Hypothalamus (tissue), 51 donors: ENCODE measurements at places on chromosomes 12 and 14.

GRCh38 chr14:60705100-60705499, 19.1 kb downstream of the SIX4 start:
- DNase-seq: no peak

GRCh38 chr12:89966495-89967240, 258.0 kb upstream of the ATP2B1 start:
- DNase-seq: no peak

DNA sequence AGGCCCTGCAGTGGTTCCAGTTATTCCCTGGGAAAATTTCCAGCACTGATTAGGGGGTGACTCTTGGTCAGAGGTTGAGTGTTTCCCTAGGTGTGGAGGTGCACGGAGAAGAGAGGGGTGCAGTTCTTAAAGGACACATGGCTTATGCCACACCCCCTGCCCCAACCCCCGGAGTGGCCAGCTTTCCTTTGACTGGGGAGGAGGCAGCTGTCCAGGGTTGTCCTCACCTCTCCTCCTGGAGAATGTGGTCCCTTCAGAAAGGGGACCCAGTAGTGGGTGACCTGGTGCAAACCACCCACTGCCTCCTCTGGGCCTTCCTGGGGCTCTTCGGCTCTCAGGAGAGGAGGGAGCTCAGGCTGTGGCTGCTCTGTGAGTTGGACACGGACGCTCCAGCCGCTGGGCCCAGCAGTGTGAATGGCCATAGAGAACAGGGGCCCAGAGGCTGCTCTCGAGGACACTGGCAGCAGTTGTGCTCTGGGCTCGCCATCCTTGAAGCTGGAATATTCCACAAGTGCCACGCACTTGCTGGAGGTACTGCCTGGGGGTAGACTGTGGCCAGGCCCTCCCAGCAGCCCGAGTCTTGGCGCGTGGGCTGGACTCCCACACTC, 13.6 kb downstream of the PACS2 start:
- DNase-seq: no peak

DNA sequence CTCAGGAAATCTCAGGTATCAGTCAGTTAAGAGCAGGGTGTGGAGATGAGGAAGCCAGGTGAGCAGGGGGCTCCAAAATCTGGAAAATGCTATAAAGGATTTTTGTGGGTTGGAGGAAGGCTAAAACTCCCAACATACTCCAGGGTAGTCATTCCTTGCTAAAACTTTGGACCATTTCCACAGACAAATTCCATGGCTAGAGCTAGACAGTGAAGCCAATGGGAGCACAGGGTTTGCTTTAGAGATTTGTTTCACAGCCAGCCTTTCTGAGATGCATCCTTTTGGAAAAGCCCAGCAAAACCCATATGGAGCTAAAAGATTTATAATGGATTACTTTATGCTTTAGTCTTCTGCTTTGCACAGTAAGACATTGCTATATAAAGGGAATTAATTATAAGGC, 146.5 kb downstream of the SAMD4A start:
- DNase-seq: no peak

- no peak for DNase-seq
Measured at GRCh38 chr14:64811676-64812075, 68.0 kb downstream of the SPTB start.

GRCh38 chr14:99055816-99056215, 216.2 kb downstream of the BCL11B start:
- DNase-seq: no peak

DNA sequence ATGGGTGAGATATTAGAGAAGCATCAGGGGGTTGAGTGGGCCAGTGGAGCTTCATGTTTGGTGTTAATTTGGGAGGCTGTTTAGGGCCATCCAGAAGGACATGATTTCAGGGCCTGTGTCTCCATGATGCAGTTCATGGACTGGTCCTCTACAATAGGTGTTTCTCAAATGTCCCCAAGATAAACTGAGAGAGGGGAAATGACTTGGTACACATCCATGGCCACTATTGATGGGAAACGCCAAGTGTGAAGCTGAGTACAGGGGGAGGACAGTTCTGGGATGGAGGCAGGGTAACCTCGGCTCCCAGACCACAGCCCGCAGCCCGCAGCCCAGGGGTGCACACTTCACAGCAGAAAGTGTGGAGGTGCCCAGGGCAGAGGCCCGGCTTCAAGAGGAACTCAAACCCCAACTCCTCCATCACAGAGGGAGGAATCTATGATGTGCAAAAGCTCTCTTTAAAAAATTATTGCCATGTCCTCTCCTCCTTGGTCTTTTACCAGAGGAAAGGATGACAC, 33.3 kb downstream of the CACNA2D4 start:
- DNase-seq: no peak

DNA sequence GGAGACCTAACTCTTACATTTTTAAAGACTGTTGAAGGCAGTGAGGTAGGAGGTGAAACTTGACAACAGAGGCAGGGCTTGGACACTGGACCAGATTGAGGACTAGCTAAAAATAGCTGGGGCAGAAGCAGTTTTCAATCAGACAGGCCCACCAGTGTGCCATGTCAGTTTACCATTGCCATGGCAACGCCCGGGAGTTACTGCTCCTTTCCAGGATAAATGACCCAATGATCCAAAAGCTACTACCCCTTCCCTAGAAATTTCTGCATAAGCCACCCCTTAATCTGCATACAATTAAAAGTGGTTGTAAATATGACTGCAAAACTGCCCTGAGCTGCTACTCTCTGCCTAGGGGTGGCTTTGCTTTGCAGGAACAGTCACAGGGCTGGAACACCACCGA, 53.2 kb upstream of the PKP2 start:
- DNase-seq: no peak

GRCh38 chr12:20368114-20368650, at the start of gene PDE3A:
Gene PDE3A (plus strand): TSS chr12:20368537. CDS start chr12:20369285, 748 bp downstream.
- DNase-seq: peak; percentile 25

DNA sequence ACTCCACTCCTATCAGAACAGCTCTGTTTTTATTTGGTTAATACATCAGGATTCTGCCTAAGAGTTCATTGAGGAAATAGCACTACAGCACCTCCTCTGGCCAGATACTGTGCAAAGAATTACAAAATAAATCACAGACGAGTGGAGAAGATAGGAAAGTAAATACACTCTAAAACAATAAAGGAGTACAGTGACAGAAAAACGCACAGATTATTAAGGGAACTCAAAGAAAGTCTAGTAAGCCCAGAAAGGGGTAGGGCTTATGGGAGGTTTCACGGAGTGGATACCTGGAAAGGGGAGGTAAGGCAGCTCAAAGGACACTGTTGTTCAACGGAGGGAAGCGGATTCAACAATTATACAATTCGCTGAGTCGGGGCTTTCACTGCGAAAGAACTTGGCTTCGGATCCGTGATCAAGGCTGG, 5.5 kb downstream of the OR10AD1 start:
- no peak for DNase-seq

DNA sequence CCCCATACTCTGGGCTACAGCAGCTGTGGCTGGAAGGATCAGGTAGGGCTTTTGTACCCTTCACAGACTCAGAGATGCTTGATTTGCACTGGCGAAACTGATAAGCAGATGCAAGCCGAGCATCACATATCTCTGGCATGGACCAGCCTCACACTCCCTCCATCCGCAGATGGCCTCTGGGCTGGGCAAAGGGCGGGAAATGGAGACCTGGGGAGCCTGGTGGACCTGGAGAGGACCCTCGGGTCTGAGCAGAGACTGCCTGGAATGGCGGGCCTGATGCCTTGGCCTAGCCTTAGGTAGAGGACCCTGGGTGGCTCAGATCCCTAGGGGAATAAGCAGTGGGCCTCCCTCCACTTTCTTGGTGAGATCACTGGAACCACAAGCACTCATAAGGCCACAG, 53.2 kb downstream of the GALNT16 start:
- no peak for DNase-seq

DNA sequence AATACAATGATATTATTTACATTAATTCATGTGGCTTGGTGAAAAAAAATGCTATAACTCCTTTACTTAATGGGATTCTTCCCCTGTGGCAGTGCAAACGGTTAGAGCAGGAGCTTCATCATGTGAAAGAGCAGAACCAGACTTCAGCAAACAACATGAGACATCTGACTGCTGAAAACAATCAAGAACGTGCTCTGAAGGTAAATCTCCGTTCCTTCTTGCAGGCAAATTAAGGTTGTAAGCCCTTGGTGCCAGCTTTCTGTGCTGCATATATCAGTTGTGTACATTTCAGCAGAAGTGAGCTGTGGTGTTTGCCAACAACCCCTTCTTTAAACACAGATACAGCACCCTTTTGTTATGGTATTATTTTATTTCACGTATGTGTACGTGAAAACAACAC, 171.7 kb downstream of the MIPOL1 start:
- DNase-seq: no peak
